CD4-positive, alpha-beta T cell treated with Interleukin-2 at 100 ng/mL for 4 hours (primary cell): ENCODE measurements at places on chromosomes 2 and 18.

DNA sequence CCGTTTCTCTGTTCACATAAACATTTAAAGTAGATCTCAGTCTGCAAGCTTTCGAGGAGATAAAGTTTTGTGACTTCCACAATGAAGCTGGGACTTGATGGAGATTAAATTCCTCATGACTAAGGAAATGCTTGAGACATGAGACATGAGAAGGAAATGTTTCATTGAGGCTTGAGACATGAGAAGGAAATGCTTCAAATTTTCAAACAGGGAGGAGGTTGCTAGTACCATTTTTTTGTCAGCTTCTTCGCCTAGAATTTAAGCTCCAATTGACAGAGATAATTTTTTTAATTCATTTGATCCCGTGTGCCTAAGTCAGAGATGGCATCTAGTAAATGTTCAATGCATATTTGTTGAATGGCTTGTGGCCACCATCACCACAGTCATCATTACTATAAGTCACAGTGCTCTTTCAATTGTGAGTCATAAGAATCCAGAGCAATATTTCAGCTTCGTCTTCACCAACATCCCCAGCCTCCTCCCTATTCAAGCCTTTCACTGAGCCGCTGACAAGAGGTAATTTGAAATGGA is 543 bp upstream of the MARCHF4 start:
- no peak for DNase-seq

- no peak for DNase-seq
Measured at GRCh38 chr2:200523158-200523557, 2.8 kb upstream of the SGO2 start.

DNA sequence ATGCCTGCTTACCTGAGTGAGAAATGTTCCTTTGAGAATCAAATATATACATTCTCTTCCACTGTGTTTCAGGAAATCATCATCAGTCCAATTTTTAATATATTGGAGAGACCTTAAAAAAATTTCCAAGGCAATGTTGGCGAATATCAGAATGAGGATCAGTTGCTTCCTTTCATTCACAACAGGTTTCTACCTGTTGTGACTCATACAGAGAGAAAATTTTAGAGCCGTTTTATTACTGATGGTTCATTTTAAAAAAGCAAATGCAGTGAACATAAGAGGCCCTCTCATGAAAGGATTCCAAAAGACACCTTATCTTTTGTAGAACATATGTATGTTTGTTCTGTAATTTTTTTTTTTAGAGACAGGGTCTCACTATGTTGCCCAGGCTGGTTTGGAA is 42.0 kb downstream of the TTC39C start:
- no peak for DNase-seq

DNA sequence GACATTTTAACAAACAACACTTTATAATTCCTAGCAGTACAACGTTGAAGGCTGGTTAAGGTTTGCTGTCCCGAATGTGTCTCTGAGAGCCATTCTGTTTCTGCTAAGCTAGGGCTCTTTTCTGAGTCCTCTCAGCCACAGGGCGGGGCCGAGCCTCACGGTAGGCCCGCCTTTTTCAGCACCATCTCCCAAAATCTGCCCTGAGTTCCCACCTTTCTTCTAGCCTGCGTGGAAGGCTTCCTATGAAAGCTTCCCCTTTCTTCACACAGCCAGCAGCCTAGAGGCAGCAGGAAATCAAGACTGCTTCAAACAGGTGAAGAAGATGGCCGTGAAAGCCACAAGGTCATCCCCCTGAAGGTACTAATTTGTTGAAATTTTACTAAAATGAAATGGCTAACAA is 255.5 kb downstream of the CDH2 start:
- no peak for DNase-seq

DNA sequence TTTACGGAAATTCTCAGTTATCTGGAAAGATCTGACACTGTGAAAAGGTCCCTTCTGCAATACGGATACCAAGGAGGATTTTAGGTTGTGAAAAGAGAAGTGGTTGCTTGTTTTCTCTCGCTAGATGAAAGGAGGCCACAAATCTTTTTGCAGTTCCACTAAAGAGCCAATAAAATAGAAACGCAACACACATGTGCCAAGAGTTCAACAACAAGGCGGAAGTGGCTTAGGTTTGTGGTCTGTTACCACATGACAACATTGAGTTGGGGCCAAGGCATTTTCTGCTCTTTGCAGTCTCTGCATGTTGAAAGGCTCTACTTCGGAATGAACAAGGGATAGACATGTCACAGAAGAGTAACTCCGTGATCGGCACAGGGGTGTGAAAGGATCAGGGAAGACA is 115.7 kb upstream of the OSR1 start:
- DNase-seq, result peak; percentile 28

DNA sequence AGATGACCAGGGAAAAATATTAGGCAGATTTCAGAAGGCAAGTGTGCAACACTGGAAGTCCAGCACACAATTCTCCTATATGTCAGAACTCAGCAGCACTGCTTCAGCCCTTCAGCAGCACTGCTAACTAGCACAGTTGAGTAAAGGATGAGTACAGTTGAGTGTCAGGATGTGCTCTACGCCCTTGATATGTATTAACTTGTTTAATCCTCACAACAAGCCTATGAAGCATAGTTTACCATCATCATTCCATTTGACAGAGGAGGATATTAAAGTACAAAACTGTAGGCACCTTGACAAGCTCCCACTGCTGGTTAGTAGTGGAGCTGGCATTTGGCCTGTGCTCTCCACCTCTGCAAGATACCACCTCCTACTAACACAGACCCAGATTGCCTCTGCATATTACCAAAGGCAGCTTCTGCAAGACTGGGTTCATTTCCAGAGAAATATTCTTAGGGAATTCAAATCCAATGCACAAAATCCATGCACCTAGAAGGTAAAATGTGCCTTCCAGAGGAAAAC is 230.8 kb downstream of the ANAPC1 start:
- no peak for DNase-seq

DNA sequence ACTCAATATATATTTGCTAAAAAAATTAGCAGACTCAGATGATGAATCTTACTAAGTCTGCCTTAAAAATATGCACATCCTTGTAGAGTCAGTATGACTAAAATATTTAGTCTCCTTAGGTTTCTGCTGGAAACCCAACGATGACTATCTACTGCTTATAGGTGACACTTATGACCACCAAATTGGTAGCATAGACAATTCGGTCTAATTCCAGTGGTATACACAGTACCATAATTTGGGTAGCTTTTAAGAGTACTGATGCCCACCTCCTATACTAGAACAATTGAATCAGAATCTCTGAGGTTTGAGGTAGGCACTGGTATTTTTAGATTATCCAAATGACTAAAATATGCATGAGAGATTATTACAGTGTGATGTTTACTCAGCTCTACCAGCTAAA is 740.8 kb upstream of the ZEB2 start:
- DNase-seq, result no peak

DNA sequence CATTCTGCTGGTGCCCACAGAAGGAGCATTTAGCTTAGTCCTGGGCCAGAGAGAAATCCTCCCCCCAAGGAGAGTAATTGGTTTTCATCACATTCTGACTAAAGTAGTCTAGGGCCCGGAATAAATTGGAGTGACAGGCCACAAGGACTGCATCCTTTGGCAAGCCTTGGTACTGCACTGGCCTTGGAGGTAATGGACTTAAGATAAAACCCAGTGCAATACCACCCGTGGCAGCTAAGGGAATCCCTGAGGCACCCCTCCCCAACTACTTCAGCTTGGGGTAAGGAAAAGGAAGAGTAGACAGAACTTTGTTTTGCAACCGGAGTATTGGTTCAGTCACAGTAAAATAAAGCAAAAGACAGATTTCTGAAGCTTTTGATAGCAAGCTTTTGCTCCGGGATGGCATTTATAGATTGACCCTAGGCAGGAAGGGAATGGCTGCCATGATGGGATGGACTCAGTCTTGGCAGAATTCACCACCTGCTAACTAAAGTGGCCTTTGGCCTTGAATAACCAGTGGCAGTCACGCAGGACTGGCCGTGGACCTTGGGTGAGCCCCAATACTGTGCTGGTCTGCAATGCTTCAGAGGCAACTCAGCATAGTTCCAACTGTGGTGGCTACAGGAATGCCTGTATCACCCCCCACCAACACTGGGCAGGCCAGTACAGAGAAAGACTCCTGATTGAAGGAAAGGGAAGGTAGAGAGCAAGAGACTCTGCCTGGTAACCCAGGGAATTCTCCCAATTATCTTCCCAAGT is 14.1 kb downstream of the ORC4 start:
- DNase-seq, result no peak

GRCh38 chr18:75407468-75408437 is 19.8 kb downstream of the SMIM21 start:
- DNase-seq, result no peak

DNA sequence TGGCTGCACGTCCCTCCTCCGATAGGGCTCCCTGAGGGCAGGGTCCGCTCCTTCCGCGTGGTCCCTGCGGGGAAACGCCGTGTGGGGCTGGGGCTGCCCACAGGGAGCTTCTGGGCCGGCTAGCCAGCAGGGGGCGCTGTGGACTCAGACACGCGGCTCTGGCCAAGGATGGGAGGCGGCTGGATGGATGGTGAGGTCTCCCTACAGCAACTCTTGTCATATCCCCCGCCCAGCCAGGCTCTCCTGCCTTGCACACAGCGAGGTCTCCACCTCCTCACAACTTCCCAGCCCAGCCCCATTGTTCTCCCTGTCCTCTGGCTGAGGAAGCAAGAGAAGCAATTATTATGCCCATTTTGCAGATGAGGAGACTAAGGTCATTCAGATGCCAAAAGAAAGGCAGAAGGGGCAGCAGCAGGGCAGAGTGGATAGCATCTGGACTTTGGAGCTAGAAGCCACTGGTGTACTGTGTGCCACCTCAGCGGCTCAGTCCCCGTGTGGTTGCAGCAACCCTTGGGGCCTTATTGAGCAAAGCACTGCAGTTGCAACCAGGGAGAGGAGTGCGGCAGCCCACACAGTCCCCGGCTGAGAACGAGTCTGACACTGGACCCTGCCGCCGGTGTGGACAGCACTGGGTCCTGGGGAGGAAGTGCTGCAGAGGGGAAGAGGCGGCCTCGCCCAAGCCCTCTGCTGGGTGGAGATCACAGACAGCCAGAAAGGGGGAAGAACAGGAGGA is 99.0 kb downstream of the ZFP36L2 start:
- peak; percentile 91 for DNase-seq

- no peak for DNase-seq
Measured at GRCh38 chr2:65658881-65659280, 226.5 kb upstream of the SPRED2 start.

GRCh38 chr2:170713543-170714380 is 1.4 kb upstream of the SP5 start:
- no peak for DNase-seq

- DNase-seq, result no peak
Measured at GRCh38 chr2:126752876-126753275, 96.9 kb downstream of the GYPC start.

DNA sequence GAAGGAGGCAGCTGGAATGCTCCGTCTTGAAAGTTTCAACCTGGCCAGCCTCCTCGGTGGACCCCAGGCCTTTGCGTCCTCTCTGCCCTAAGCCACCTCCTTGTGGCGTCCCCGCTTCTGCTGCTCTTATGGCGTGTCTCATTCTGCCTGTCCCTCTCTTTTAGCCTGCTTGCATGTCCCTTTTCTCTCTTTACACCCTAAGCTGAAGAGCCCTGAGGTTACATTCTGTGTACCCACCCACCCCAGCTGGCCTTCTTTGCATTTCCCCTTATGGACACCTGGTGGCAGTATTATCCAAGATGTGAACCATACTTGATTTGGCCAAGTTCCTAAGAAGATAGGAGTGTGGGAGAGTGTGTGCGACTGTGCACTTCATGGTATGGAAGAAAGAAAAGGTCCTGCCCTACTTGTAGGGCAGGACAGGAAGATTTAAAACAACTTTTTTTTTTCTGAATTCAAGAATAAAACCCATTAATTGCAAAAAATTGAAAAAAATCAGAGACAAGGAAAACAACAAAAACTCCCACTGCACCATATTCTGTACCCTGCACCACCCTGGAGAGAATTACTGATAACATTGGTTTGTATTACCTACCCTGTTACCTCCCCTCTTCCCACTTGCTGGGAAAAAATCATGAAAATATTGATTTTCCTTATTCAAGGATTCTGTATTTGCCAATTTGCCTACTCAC is 77.4 kb downstream of the DYSF start:
- DNase-seq, result peak; percentile 21

- peak; percentile 49 for DNase-seq
Measured at GRCh38 chr18:77059294-77059916, 73.2 kb downstream of the MBP start.

DNA sequence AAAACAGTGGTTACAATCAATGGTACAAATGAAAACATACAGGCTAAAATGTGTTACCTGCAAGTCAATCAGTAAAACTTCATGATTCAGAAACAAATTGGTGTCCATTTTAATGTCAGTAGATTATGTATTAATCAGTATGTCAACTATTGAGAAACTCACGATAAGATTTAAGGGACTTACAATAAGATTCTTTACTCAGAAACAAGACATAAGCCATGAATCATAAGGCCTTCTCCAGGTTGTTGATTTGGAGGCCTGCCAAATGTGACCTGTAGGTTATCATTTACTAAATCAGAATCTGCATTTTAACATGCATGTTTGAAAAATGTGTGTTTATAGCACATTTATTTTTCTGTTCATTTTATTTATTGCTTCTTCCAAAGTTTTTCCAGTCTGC is 623.1 kb downstream of the CCDC85A start:
- no peak for DNase-seq
